ENCODE measurements at places on chromosomes 2 and 18. TPM values are rescaled to one million over a fixed set of nuclear protein-coding genes. Genes with fewer than 3 reads are reported as not detected.

The DCTN1 gene
- 103 TPM for total RNA-seq

The DSC1 gene
- total RNA-seq: not detected

The PKDCC gene
- total RNA-seq: 106 TPM

The ATF2 gene
- total RNA-seq: 46.0 TPM

The ABCB11 gene
- total RNA-seq: 0.55 TPM

The LOXHD1 gene
- not detected for total RNA-seq

The DNAJC5G gene
- total RNA-seq: not detected

The IL1RN gene
- 0.55 TPM for total RNA-seq

The B3GNT7 gene
- total RNA-seq: 2.9 TPM

The ZBTB7C gene
- 0.71 TPM for total RNA-seq

The ANKRD62 gene
- total RNA-seq: not detected

The MAPRE2 gene
- 30.8 TPM for total RNA-seq

The DSG1 gene
- total RNA-seq: not detected

The SLC9A4 gene
- not detected for total RNA-seq

The IL1B gene
- 0.66 TPM for total RNA-seq

- DNase-seq: no peak
These were observed 140.2 kb upstream of the BCL2L11 start for GRCh38 chr2:110980339-110981062.

DNA sequence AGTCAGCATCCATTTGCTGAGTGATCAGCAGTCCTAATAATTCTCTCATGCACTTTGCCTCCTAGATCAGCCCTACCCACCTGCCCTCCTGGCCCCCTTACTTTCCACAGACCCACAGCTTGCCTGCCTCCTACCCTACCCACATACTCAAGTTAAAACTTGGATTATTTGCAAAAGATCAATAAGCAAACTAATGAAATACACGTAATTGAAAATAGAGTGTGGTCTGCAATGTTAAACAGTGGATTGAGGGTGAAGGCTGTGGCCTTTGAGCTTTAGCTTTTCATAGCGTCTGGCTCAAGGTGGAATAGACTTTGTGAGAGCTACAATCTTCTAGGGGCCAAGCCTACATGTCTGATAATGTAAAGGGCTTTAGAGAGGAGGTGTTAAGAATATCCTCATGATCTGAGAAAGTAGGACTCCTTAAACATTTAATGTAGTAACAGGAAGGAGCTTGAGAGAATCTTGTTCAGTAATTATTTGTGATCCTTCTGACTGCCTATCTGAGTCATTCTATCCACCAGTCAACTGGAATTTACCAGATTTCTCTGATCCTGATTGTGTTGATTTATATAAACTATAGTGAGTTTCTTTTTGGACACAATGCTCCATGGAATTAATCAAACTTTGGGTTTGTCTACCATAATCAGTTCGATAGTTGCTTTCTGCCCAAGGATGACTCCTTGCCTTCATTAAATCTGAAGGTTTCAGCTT lies 310.0 kb downstream of the HRH4 start:
- DNase-seq: no peak

DNA sequence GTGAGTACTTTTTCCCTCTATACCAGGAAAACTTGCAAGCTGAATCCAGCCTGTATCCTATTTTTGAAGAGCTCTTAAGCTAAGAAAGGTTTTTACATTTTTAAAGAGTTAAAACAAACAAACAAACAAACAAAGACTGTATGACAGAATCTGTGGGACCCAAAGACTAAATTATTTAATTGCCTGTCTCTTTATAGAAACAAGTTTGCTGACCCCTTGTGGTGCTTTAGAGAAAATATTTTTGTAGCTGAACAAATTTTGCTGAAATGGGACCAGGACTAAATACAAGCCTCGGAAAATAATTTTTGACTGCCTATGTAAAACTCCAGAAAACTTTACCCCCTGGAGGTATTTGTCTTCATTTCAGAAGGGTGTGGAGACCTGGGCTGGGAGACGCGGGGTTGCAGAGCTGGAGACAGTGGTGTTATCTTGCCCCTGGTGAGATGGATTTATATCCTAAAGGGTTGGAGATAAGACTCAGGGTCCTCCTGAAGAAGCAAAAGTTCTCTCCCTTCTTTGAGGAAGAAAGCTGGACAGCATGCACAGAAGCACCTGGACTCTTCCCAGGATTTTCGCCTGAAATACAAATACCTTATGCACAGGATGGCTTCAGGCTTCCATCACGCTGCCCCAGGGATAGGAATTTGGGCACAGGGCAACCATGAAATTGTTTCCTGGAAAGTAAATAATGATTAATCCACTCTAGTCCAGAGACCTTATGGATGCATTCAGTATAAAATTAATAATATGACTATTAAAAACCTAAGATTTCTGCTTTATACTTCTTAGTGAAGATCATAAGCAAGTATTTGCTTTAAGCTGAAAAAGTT lies 54.3 kb downstream of the TMX3 start:
- DNase-seq: no peak

GRCh38 chr2:37020212-37020886 lies 54.0 kb upstream of the STRN start:
- peak; percentile 86 for DNase-seq

DNA sequence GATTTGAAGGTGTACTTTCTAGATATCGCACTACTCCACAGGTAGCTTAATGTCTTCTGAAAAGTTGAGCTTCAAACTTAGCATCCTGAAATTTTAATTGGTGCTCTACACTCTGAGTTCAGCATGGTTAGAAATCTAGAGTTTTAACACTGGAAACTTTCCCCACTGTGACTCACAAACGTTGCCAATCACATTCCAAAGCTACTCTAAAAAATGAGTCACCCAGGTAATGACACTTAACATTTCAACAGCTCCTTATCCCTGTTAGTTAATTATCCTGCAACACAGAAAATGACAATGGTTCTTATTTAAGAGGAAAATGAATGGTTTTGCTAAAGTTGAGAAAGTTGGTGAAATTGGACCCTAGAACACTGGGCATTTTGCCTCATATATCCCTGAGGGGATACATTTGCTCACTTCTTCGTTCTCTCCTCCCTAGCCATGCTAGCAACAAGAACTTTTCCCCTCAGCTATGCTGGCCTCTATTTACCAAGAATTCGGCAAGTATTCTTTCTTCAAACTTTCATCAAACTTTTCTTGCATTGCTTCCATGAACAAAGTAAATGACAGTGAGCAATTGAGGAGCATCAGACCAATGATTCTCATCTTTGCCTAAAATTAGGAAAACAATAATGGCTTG lies 1024.1 kb upstream of the KLHL29 start:
- DNase-seq: no peak

DNA sequence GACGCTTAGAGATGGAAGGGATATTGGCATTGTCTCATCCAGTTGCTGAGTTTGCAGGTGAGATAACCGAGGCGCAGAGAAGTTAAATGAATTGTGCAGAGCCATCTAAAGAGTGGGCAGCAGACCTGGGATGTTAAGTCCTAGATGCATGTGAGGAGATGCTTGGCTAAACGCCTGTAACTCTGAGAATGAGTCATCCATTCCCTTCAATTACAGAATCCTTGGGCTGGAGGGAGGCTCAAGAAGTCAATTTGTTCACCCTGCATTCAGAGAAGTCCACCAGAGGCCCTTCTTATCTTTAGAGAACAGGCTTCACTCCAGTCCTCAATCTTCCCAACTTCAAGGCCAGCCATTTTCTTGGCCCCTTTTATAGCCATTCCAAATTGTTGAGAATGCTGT lies 1.6 kb downstream of the EHD3 start:
- DNase-seq: no peak

GRCh38 chr18:76668546-76668945 lies 153.8 kb upstream of the ZNF236 start:
- no peak for DNase-seq

- no peak for DNase-seq
These were observed 2.7 kb downstream of the CHAC2 start for GRCh38 chr2:53770264-53770663.

- DNase-seq: peak; percentile 52
These were observed 29.4 kb downstream of the ITM2C start for GRCh38 chr2:230893841-230894781.

DNA sequence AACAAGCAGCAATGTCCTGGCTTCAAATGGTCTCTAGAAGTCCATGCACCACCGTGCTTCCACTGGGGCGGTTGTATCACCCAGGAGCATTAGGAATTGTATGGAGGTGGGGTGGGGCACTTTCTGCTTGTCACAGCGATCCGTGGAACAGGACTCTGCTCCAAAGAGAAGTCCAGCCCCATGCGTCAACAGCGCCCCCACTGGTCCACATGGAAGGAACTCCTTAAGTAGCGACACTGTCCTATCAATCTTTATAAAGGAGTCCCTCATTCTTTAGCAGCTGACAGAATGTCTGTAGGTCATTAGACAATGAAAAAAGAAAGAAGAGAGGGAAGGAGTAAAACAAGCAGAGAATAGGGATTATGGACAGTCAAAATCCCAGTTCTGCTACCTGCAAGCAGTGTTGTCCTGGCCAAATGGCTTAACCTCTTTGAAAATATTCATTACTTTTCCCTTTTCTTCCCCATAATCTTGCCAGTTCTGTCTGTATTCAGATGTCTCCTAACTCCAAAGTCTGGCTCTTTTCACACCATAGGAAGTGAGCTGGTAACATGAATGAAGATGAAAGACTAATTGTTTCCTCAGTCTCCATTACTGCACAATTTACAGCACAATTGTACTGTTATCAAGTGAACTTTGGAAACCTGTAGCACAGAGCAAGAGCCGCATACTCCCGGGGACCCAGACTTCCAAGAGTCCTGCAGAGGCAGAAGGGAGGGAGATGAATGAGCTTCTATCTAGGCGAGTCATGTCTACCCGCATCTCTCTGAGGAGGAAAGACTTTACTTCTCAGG lies 9.9 kb downstream of the NFE2L2 start:
- peak; percentile 67 for DNase-seq

DNA sequence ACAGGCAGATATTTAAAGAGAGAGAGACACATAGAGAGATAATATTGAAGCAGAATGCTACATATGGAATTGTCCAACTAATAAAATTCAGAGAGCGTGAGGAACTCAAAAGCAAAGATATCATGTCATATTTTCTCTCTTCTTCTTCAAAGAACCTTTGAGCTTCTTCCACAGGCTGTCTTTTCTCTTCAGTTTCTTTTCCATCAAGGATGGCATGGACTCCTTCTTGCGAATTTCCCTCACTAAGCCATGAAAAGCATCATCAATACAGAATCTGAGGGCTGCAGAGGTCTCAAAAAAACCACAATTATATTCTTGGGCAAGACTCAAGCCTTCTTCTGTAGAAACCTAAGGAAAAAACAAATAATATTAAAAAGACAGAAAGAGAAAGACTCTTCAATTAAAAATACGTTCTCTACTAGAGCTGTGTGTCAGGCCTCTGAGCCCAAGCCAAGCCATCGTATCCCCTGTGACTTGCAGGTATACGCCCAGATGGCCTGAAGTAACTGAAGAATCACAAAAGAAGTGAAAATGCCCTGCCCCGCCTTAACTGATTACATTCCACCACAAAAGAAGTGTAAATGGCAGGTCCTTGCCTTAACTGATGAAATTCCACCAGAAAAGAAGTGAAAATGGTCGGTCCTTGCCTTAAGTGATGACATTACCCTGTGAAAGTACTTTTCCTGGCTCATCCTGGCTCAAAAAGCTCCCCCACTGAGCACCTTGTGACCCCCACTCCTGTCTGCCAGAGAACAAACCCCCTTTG lies 371.9 kb downstream of the RIT2 start:
- DNase-seq: no peak

- DNase-seq: no peak
These were observed 288.6 kb downstream of the MYCN start for GRCh38 chr2:16228951-16229350.

DNA sequence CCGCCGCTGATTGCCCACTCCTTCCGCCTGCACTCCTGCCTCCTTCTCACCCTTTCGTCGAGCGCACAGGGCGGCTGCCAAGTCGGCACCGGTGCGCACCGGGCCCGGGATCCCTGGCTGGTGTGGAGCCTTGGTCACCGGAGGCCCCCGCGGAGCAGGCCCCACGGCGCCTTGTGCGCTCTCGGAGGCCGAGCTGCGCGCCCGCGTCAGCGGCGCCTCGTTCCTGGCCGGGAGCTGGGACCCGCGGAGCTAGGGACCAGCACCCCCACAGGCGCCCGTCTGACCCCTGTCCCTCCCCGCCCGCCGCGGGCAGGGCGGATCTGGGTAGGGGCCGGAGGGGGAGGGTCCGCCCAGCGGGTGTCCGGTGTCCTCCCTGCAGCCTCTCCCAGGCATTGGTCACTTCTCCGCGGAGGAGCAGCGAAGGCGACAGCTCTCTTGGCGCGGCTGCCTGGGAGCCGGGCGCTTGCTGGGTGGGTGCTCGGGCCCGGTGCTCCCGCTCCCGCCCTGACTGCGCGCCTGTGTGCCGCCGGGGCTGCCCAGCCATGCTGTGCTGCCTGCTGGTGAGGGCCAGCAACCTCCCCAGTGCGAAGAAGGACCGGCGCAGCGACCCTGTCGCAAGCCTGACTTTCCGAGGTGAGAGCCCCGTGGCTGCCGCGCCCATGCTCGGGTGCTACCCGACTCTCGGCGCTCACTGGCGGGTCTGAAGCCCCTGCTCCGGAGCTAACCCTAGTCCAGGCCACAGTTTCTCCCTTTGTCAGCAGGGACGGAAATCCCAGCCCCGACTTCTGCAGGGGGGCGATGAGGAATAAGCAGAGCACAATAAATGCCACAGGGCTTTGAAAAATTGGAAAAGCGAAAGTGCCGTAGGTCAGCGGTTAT lies 13.2 kb downstream of the DYSF start:
- no peak for DNase-seq

GRCh38 chr2:197777823-197778407 lies 7.2 kb downstream of the BOLL start:
- DNase-seq: no peak

DNA sequence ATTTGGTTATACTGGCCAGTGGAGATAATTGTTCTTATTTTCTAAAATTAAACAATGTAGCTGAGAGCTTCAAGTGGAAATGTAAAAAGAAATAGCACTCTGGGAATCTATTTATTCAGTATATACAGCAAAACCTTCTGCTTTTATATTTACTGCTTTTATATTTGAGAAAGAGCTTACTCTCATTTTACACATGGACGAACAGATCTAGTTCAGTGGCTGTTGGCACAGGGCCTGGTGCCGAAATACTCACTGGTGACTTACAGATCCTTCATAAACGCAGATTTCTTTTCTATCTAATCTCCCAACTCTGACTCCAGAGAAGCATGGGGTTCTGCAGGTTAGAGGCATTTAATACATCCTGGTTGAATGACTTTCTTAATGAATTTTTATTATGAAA lies 266.2 kb downstream of the ASXL3 start:
- no peak for DNase-seq

All from sigmoid colon (tissue), 7 donors.